ENCODE measurements at places on chromosomes 11 and 22.

GRCh38 chr22:46815132-46815531 is 52.7 kb downstream of the TBC1D22A start:
- DNase-seq: peak; percentile 44

- no peak for DNase-seq
Observed at GRCh38 chr22:43047605-43048004, 32.7 kb upstream of the PACSIN2 start.

DNA sequence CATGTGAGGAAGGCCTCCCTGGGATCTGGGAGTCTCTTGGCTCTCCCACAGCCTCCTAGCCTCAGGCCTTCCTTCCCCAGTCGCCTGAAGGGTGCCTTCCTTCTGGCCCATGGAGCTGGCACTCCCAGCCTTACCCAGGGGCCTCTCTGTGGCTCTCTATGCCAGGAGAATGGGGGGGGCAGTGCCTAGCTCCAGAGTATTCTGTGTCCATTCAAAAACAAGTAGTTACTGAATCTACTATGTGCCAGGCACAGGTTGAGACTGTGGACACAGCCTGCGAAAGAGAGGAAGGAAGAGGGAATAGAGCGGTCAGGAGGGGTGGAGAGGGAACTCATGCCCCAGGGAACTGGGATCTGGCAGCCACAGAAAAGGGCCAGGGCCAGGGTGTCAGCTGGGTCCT is 2.7 kb upstream of the PLA2G3 start:
- no peak for DNase-seq

- DNase-seq: no peak
Observed at GRCh38 chr11:66708701-66709100, 20.3 kb downstream of the SPTBN2 start.

DNA sequence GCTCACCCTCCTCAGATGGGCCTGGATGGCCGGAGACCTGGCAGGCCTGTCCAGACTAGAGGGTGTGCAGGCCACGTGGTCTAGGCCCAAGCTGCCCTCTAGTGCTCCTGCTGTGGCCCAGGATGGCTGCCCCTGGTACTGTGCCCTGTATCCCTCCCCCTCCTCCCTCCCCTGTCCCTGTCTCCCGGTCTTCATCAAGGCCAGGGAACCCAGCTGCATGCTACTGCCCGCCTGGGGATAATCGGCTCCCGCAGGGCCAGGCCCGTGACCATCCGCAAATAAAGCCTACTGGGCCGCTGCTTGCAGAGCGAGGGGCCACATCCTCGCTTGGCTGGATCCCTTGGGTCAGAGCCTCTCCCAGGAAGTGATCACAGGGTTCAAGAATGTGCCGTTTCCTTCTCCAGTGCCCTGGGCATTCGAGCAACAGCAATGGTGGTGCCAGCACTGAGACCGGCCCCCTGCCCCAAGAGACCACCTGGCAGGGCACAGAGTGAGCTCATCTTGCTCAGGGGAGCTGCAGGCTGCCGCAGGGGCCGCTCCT is 51.1 kb downstream of the WNT7B start:
- DNase-seq: no peak

DNA sequence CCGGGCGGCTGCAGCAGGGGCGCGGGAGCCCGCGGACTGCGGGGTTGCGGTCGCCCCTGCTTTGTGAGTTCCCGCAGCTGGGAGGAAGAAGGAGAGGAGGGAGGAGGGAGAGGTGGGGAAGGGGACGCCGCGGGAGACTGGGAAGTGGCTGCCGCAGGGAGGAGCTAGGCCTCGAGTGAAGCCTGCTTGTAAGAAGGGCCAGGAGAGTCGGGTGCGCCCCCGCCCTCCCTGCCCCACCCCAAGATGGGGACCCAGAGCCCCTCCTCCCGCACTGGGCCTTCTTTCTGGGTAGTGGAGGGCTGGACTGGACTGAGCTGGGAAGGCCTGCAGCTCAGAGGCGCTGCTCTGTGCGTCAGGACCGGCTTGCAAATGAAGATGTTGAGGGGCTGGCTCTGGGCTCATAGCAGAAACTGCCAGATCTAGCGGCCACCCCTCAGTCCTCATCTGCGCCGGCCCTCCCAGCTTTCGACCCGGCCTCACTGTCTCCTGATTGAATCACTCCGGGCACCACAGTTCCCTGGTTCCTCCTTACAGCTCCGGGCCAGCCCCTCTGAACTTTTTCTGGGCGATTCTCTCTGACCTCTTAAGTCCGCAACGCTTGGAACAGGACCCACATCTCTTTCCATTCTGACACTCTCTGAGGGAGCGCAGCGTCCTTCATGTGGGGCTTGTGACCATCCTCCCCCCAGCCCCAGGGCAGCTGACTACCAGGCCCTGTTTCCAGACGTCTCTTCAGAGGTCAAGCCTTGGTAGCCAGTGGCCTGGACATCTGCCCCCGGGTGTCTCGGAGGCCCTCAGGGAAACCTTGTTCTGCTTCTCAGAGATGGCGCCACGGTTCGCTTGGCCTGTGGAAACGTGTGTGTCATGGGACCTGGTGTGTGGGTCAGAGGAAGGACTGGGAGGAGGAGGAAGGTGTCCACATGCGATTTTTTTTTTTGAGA is 21.9 kb downstream of the SERPINH1 start:
- DNase-seq: peak; percentile 70

- no peak for DNase-seq
Observed at GRCh38 chr11:89626366-89626765, 83.7 kb upstream of the TRIM77 start.

DNA sequence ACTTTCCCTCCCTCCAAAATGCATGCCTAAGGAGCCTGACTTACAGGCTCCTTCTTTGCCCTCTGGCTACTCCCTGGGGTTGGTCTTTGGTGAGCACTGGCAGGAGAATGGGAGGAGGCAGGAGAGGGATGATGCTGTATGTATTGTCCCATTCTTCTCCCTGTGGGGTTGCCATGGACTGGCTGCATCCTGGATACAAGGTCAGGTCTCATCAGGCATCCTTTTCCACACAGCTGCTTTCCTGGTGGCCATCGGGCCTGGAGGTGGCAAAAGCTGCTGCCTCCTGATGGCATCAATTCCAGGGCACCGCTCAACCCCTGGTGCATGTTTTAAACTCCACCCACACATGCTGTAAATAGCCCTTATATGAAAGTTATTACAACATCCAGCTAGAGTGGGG is 257.2 kb downstream of the ETS1 start:
- DNase-seq: peak; percentile 5

- DNase-seq: no peak
Observed at GRCh38 chr11:40132912-40133311, 1326.5 kb downstream of the LRRC4C start.

DNA sequence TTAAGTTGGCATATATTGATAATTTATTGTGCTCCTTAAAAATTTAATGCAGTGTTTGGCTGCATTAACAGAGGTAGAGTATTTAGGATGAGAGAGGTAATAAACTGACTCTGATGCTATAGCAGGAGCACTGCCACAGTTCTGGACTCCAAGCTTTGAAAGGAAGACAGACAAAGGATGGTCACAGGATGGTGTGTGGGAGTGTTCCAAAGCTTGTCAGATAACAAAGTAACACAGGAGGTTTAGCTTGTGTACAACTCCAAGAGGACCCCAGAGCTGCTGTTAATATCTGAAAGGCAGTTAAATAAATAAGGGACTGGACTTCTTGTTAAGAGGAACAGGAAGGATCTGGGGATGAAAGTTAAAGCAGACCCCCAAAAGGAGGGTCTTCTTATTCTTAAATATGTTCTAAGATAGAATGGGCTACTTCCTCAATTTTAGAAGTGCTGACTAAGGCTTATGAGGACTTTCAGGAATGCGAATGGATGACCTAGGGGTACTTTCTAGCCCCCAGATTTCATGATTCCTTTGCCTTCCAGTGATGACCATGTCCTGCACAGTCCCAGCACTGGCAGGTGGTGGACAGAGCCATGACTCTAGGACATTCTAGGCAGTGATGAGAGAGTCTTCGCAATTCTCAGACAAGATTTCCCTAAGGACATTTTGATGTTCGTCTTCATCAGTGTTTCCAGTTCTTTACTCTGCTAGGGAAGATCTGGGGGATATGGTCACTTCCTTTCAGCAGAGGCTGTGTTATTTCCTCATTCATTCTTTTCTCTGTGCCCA is 149.1 kb upstream of the RASSF10 start:
- no peak for DNase-seq

GRCh38 chr22:17915676-17916075 is 108.7 kb downstream of the MICAL3 start:
- no peak for DNase-seq
